ENCODE measurements at places on chromosomes 13 and 19.

GRCh38 chr13:31245598-31246373, 46.0 kb downstream of the B3GLCT start:
- no peak for DNase-seq

GRCh38 chr19:19624032-19624570, 3.9 kb downstream of the LPAR2 start:
- no peak for DNase-seq

DNA sequence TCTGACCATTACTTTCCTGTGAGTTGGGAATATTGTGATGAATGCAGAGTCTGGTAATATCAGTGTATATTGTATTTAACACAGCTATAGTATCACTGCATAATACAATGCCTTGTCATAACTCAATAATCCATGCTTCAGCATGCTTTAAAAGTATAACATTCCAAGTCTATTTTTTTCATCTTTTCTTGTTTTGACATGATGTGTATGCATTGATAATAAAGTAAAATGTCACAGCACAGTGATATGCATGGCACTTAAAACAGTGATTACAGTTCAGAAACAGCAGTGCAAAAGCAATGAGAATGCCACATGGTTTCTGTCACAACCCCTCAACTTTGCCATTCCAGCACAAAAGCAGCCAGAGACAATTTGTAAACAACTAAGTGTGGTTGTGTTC, 17.8 kb downstream of the KATNAL1 start:
- DNase-seq, result no peak

GRCh38 chr13:102318233-102318632, 83.6 kb downstream of the FGF14 start:
- DNase-seq, result no peak

DNA sequence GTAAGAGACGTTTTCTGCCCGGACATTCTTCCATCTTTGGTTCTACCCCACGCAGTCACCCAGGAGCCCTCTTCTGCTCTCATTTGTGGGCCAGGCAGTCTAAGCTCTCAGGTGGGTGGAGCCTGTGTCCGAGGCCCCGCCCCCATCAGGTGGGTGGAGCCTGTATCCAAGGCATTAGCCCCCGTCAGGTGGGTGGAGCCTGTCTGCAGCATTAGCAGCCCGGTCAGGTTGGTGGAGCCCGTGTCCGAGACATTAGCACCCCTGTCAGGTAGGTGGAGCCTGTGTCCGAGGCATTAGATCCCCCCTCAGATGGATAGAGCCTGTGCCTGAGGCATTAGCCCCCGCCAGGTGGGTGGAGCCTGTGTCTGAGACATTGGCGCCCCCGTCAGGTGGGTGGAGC, 45.5 kb upstream of the C13orf46 start:
- peak; percentile 50 for DNase-seq
